Suprapubic skin (tissue), 4 donors: ENCODE measurements at places on chromosomes 2 and 18. TPM values are rescaled to one million over a fixed set of nuclear protein-coding genes. Genes with fewer than 3 reads are reported as not detected.

DNA sequence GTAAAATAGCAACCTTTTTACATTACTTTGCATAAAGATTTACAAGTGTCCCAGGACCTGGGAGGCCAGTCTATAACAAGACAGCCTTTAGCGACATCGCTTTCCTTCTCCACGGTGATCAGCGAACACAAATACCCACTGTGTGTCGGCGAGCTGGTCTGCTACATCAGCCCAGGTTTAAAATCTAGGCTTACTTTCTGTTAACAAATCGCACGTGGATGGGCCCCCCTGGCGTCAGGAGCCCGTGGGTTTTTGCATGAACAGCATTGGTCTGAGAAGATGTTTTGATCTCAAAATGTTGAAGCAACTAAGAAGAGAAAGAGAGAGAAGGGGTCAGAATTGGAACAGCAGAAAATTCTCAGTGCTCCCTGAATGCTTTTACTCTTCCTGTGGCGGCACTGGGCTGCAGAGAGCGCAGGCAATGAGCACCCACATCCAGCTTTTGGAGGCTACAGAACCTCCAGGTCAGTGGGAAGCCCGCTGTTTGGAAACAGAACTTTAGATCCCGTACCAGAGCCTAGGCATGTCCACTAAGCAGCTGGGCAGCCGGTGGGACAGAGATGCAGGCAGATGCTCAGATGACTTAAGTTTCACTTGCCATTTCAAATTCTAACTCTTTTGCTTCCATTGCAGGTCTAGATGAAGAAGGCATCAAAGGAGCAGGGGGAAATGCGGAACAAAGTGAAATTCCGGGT lies 32.9 kb downstream of the CYP27C1 start:
- H3K36me3 ChIP-seq, result no peaks in the 10 kb centered on the region
- no peaks in the 10 kb centered on the region for H3K4me1 ChIP-seq
- DNase-seq, result no peak
- H3K27me3 ChIP-seq, result no peaks in the 10 kb centered on the region

- DNase-seq, result no peak
- no peaks in the 10 kb centered on the region for H3K27me3 ChIP-seq
- no peaks in the 10 kb centered on the region for H3K36me3 ChIP-seq
- H3K4me3 ChIP-seq, result no peak overlapping the region
- H3K27ac ChIP-seq, result no peak overlapping the region
- no peaks in the 10 kb centered on the region for H3K4me1 ChIP-seq
These were observed 492.5 kb downstream of the NR4A2 start for GRCh38 chr2:155839991-155840390.

DNA sequence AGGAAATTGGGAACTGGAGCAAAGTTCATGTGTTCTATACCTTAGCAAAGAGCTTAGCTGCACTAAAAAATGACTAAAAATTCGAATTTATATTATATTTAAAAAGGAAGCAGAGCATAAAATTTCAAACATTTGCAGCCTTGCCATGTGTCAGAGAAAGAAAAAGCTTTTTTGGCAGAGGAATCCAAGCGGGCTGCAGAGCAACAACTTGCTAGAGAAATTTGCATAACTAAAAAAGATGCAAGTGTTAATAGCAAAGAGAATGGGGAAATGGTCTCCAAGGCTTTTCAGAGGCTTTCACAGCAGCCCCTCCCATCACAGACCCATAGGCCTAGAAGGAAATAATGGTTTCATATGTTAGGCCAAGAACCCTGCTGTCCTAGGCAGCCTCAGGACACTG lies 1315.9 kb downstream of the DSC3 start:
- no peak for DNase-seq
- no peaks in the 10 kb centered on the region for H3K27me3 ChIP-seq
- no peaks in the 10 kb centered on the region for H3K4me1 ChIP-seq
- H3K4me3 ChIP-seq, result no peak overlapping the region
- no peak overlapping the region for H3K27ac ChIP-seq
- no peaks in the 10 kb centered on the region for H3K36me3 ChIP-seq

The RFX8 gene
- total RNA-seq, result not detected

DNA sequence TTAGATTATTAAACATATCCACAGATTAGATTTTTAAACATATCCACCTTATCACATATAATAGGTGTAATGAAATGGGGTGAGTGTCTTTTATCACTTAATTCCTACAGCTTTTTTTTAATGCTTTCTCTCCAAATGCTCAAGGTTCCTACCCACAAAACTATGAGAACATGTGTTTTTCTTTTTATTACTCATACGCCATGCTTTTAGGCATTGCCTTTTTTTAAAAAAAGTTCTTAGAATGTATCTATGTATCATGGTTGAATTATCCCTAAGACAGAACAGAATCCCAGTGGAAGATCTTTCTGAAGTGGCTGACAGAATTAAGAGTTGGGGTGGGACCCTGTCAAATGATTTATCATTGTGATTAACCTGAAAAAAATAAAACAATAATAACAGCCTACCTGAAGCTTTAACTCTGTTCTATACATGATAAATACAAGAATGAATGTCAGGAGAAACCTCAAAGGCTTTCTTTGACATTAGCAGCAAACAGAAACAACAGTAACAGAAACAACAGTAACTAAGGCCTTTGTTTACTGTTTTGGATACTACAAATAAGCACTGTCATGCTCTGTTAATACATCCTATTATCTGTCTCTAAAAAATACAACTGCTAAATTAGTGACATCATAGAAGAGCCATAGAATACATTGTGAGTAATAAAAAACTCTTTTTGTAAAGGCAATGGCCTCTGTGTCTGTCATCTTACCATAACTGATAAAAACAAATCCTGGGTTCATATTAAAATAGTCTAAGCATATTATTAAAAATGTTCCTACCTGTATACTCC lies 4.1 kb upstream of the ZNF397 start:
- no peak overlapping the region for H3K4me3 ChIP-seq
- H3K27ac ChIP-seq, result no peak overlapping the region
- H3K36me3 ChIP-seq, result no peaks in the 10 kb centered on the region
- H3K27me3 ChIP-seq, result no peaks in the 10 kb centered on the region
- no peak for DNase-seq

The TMEM150A gene
- total RNA-seq, result 15.0 TPM

The RGPD3 gene
- 0.34 TPM for total RNA-seq

The CYP27A1 gene
- 30.7 TPM for total RNA-seq

The LRATD1 gene
- 53.4 TPM for total RNA-seq

GRCh38 chr2:96656540-96656939 lies 14.0 kb downstream of the FER1L5 start:
- H3K4me1 ChIP-seq, result no peaks in the 10 kb centered on the region
- DNase-seq, result no peak
- H3K27me3 ChIP-seq, result no peaks in the 10 kb centered on the region
- H3K4me3 ChIP-seq, result no peak overlapping the region
- no peaks in the 10 kb centered on the region for H3K36me3 ChIP-seq
- no peak overlapping the region for H3K27ac ChIP-seq

GRCh38 chr2:230322561-230323384 lies 4.2 kb upstream of the SP140L start:
- no peak overlapping the region for H3K27ac ChIP-seq
- no peak overlapping the region for H3K4me3 ChIP-seq
- H3K4me1 ChIP-seq, result peaks cover 8% of the 10 kb centered on the region
- no peaks in the 10 kb centered on the region for H3K36me3 ChIP-seq
- H3K27me3 ChIP-seq, result no peaks in the 10 kb centered on the region

The PLCD4 gene
- total RNA-seq, result 0.55 TPM

The C2orf72 gene
- 9.0 TPM for total RNA-seq

DNA sequence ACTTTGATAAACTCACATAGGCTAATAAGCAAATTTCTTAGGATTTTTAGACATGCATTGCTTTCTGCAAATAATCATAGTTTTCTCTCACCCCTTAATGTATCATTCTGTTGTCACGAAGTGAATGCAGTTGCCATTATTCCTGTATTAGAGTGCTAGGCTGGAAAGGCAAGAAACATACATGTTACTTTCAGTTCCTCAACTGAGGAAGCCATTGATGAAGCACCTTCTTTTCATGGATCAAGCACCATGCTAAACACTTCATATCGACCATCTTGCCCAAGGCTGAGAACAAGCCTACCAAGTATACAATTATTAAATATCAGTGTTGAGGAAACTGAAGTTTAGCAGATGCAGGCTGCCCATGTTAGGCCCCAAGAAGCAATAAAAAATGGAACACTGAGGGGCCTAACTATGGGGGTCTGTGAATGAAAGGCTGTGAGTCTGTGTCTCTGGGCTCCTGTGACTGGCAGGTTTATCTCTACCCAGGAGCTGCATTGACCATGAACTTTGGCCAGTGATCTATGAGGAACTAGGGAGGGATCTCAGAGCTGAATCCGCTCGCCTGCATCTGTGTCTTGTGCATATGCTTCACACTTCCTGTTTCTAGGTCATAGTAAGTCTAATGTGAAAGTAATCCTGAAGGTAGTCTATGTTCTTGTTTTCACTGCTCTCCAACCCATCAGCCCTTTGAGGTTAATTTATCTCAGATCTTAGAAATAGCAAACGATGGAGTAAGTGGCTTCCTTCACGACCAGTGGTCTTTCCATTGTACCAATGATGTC lies 16.0 kb upstream of the TSPYL6 start:
- no peak for DNase-seq
- no peaks in the 10 kb centered on the region for H3K27me3 ChIP-seq
- no peaks in the 10 kb centered on the region for H3K4me1 ChIP-seq
- H3K27ac ChIP-seq, result no peak overlapping the region

GRCh38 chr2:86280191-86280667 lies 57.2 kb downstream of the REEP1 start:
- no peak overlapping the region for H3K27ac ChIP-seq
- no peaks in the 10 kb centered on the region for H3K4me1 ChIP-seq
- H3K36me3 ChIP-seq, result no peaks in the 10 kb centered on the region
- DNase-seq, result no peak
- H3K4me3 ChIP-seq, result no peak overlapping the region

The GKN2 gene
- total RNA-seq, result not detected

DNA sequence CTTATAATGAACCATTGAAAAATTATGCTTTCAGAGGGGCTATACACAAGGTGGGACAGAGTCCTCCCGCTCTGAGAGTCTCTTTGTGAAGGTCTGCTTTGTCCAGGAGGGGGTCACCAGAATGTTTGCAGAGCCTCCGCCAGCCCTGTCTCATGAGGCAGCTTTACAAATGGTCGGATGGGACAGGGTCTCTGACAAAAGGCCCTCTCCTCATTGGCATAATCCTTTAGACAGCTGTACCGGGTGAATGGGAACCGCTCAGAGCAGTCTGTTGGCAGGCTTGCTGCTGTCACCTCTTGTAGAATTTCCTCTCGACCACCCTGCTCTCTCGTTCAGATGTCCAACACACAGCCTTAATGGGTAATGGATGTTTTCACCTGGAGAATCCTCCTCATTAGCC lies 40.2 kb upstream of the TGIF1 start:
- H3K36me3 ChIP-seq, result no peaks in the 10 kb centered on the region
- no peaks in the 10 kb centered on the region for H3K27me3 ChIP-seq
- H3K4me1 ChIP-seq, result peaks cover 10% of the 10 kb centered on the region

DNA sequence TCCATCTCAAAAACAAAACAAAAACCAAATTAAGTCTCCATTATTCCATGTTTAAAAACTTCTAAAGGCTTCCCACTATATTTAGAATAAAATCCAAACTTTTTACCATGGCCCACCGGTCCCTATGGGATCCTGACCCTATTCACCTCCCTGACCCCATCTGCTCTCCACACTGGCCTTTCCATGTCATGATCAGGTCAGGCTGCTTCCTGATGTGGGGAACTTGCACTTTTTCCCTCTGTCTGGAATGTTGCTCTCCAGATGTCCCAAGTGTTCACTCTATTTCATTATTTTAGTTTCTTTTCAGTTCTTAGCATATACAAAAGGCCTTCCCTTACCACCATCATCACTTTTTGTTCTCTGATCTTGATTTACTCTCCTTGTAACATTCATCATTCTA lies 7.5 kb upstream of the MTA3 start:
- H3K4me3 ChIP-seq, result no peak overlapping the region
- H3K4me1 ChIP-seq, result peaks cover 11% of the 10 kb centered on the region
- H3K36me3 ChIP-seq, result no peaks in the 10 kb centered on the region
- no peaks in the 10 kb centered on the region for H3K27me3 ChIP-seq
- peak; percentile 5 for DNase-seq
- H3K27ac ChIP-seq, result no peak overlapping the region

DNA sequence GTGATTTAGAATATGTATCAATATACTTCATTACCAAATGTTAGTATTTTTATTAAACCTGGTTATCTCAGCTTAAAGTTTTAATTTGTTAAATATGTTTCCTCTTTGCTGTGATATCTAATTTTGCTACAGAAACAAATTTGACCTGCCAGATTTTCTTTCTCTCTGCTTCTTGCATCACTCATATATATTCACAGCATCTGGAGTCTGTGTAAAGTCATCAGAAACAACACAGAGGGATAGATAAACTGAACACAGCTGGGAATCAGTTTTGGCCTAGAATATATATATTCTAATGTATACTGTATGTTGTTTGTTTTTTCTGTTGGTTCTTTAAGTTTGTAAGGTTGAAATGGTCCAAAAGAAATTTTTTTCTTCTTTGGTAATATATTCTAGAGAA lies 8.5 kb downstream of the PSMD14 start:
- H3K27ac ChIP-seq, result no peak overlapping the region
- DNase-seq, result no peak
- peaks cover 3% of the 10 kb centered on the region for H3K36me3 ChIP-seq
- no peak overlapping the region for H3K4me3 ChIP-seq
- H3K27me3 ChIP-seq, result no peaks in the 10 kb centered on the region

DNA sequence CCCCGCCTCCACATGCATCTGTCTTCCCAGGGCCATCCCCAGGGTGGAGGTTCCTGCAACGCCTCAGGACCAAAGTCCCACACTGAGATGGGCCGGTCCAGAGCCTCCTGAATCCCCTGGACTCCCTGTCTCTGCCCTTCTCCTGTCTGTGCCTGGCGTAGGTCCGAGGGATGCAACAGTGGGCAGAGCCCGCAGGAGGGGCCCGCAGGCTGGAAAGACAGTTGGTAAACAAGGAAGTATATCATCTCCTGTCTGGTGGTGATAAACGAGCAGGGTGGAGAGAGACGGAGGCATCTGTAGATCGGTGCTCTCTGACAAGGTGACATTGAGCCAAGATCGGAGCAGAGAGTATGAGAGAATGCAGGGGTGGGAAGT lies 72.6 kb upstream of the RAB6C start:
- peaks cover 3% of the 10 kb centered on the region for H3K27me3 ChIP-seq
- H3K36me3 ChIP-seq, result no peaks in the 10 kb centered on the region
- H3K4me1 ChIP-seq, result no peaks in the 10 kb centered on the region
- H3K4me3 ChIP-seq, result no peak overlapping the region

The CAPN14 gene
- 2.1 TPM for total RNA-seq

- no peak overlapping the region for H3K27ac ChIP-seq
- DNase-seq, result no peak
- no peaks in the 10 kb centered on the region for H3K27me3 ChIP-seq
- H3K36me3 ChIP-seq, result peaks cover 3% of the 10 kb centered on the region
These were observed 9.1 kb downstream of the WIPF1 start for GRCh38 chr2:174588463-174588862.

- peaks cover 87% of the 10 kb centered on the region for H3K36me3 ChIP-seq
- no peak overlapping the region for H3K4me3 ChIP-seq
- no peak for DNase-seq
These were observed 51.6 kb downstream of the WDSUB1 start for GRCh38 chr2:159234868-159235267.
